ENCODE measurements at places on chromosomes 16 and 17.

DNA sequence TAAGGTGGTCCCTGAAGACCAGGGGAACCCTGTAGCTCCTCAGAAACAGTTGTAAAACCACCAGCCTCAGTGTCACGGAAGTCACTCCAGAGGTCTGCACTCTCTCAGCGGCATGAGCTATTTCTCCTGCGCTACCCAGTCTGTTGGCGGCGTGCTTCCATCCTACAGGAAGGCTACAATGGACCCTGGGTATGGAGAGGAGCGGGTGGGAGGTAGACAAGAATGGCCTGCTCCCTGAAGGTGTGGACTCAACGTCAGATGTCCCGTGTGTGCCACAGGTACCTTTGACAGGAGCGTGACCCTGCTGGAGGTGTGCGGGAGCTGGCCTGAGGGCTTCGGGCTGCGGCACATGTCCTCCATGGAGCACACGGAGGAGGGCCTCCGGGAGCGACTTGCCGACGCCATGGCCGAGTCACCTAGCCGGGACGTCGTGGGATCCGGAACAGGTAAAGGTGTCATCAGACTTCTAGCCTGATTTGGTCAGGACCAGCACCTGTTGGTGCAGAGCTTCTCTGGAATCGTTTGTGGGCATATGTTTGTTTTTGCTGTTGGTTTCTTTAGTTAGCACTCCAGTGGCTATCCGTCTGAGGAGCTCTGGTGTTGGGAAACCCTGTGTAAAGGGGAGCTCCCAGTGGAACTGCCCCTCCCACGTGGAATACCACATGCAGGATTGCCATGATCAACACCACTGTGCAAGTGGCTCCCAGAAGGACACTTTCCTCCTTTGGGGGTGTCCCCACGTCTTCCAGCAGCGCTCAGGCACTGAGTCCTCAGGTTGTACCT is 31.4 kb upstream of the TBX2 start:
- no peak for DNase-seq

DNA sequence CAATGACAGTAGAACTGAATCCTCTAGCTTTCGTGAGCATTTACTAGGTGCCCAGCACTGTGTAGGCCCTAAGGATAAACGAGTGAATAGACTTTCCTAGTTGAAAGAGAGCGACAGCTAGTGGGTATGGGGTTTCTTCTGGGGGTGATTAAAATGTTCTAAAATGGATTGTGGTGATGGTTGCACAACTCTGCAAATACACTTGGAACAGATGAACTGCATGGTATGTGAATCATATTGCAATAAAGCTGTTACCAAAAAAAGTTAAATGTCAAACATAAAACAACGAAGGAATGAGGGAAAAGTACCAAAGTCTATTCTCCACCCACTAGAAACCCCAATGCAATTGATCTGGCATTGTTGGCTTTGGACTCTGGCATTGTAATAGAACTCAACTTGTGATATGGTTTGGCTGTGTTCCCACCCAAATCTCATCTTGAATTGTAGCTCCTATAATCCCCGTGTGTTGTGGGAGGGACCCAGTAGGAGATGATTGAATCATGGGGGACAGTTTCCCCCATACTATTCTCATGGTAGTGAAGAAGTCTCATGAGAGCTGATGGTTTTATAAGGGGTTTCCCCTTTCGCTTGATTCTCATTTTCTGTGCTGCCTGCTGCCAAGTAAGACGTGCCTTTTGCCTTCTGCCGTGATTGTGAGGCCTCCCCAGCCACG is 70.5 kb downstream of the MARF1 start:
- no peak for DNase-seq

DNA sequence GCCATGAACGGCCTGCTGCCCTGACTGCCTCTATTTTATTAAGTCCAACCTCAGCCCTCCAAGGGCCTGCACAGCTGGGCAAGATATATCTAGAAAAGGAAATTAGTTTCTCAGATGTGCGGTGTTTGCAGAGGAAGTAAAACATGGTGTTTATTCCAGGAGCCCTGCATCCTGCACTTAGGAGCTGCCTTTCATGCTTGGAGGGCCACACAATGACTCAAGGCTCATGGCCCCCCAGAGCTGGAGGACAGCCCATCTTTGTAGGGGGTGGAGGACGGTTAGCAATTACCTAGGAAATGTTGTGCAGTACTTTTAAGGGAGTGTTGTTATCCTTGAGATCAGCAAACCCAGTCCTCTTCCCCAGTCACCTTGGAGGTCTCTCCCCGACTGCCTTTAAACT is 80.5 kb downstream of the COPRS start:
- no peak for DNase-seq

GRCh38 chr17:46035112-46035818 is 36.2 kb downstream of the STH start:
- no peak for DNase-seq

GRCh38 chr16:30609002-30609925 is 925 bp downstream of the ZNF689 start:
- DNase-seq = no peak

- peak; percentile 95 for DNase-seq
These were observed at the start of gene PSKH1 for GRCh38 chr16:67892899-67893742. Gene PSKH1, plus strand, starts transcription at chr16:67893254. Its CDS starts 15,496 bp downstream, at chr16:67908750.

- DNase-seq = no peak
These were observed 117.5 kb downstream of the BANP start for GRCh38 chr16:88068476-88069396.

DNA sequence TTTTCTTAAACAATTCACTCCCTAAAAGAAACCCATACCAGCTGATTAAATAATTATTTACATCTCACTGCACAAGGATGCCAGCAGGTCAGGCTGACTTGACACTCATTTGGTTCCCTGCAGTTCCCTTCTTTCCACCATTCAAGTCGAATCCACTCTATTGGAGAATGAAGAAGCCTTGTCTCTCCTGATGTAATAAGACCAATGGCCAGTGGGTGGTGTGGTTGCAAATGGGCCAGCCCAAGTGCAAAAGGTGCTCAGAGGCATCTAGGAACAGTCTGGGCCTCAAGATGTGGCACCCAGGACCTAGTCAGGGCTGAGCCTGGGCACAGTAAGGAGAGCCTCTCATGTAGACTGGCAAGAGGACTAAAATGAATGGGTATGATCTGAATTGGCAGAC is 9.3 kb downstream of the C16orf78 start:
- DNase-seq = no peak

DNA sequence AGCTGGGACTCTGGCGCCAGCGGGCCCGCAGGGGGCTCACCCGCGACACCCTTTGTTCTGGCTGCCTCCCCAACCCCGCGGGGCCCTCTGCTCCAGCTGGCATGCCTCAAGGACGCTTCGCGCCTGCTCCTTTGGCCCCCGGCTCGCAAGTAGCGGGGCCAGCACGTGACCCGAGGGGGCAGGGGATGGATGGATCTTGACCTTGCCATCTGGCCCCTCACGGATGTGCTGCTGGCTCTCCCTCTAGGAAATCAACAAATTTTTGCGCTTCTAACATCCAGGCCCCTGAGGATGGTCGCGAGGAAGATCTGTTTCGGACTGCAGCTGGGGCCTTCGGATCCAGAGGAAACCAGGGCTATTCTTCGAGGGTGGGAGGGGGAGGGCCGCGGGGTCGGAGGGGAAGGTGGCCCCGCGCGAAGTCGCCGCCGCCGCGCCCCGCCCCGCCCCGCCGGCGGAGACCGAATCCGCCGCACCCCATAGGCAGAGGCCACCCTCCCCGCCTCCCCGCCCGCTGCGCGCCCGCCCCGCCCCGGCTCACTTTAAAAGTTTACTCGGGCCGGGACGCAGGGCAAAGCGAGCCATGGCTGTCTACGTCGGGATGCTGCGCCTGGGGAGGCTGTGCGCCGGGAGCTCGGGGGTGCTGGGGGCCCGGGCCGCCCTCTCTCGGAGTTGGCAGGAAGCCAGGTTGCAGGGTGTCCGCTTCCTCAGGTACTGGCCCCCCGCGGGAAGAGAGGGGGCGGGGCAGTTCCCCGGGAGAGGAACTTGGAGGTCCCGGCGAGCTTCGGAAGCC is at the start of gene ACSF2:
Gene ACSF2, plus strand, starts transcription at position 537 of the 790 bp plus-strand sequence. Its CDS starts 44 bp downstream, at position 581.
- DNase-seq = peak; percentile 54

GRCh38 chr16:67444259-67445125 is 13.6 kb downstream of the HSD11B2 start:
- no peak for DNase-seq

DNA sequence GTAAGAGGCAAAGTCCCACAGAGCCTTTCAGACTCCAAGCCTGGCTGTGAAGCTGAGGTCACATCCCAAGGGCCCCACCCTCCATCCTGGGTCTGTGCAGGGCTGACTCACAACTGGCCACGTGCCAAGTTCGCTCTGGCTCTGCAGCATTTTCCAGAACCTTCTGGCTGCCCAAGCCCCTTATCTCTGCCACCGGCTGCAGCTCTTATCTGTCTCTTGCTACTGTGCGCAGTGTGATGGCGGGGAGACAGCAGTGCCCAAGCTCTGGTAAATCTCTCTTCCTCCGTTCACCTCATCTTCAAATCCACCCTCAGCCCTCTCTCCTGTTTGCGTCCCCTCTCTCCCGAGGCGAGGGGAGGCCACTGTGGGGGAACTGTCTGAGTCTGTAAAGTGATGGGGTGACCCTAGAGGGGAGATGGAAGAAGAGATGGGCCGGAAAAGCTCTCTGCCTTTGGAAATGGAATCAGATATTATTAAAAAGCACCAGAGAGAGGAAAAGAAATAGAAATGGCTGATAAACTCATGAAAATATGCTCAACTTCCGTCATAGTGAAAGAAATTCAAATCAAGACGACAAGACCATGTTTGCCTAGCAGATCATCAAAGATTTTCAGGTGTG is 162.7 kb upstream of the CDC42EP4 start:
- no peak for DNase-seq

GRCh38 chr16:67459066-67459860 is 21.7 kb downstream of the ATP6V0D1 start:
- no peak for DNase-seq

DNA sequence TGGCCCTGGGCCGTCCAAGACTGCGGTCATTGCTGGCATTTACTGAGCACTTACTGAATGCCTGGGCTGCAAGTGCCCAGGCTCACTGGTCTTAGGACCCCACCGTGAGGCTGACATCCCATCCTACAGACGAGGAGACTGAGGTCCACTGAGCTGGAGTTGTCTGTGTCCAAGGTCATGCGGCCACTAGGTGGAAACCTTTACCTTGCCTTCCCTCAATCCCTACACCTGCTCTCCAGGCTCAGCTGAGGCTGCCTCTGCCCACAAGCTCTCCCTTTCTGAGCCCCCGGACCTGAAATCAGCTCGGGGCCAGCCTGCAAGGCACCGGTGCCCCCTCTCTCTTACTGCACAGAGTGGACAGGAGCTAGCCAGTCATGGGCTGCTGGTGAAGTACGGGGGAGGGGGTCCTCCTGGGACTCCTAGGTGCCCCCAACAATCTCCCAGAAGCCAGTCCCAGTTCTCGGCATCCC is 1.5 kb downstream of the CASKIN1 start:
- DNase-seq = peak; percentile 8
